ENCODE measurements at places on chromosomes 3 and 15.

DNA sequence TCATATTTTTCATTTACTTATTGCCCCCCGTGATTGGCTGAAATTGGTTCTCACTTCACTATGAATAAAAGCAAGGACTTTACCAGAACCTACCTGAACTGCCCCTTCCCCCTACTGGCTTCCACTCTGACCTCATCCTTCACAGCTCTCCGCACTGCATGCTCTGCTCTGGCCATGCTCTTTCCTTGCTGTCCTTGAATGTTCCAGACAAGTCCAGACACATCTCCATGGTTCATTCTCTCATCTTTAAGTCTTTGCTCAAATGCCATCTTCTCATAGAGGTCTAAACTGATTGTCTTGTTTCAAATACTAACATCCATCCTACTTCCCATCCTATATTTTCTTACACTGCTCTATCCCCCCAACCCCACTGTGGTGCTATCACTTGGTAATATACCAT lies 129.4 kb downstream of the CHST2 start:
- no peak for DNase-seq

DNA sequence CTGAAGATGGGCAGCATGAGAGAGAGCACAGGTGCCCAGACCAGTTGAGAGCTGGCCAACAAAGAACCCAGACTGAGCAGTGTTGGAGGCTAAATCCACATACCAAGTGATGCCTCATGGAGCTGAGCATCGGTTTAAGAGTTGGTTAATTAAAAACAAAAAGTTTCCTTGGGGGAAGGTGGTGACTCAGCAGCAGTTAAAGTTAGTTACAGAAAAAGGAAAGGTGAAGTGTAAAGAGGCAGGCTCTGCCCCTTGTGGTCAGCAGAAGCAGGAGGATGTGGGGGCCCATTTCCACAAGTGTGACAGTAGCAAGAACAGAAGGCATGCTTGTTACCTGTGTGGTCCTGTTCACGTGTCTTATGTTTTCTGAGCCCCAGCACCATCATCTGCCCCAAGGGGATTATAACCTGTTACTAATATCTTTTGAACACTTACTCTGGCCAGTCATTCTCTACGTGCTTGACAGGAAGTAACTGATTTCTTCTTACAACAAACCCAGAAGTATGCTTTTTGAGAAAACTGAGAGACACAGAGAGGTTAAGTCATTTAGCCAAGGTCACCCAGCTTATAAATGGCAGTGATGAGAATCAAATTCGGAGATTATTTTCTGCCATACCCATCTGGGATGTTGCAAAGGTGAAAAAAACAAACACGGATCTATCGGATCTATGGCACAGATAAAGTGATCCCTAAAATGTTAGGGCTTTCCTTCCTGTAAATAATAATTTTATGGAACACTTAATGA lies 91.0 kb downstream of the EPHB1 start:
- no peak for DNase-seq

DNA sequence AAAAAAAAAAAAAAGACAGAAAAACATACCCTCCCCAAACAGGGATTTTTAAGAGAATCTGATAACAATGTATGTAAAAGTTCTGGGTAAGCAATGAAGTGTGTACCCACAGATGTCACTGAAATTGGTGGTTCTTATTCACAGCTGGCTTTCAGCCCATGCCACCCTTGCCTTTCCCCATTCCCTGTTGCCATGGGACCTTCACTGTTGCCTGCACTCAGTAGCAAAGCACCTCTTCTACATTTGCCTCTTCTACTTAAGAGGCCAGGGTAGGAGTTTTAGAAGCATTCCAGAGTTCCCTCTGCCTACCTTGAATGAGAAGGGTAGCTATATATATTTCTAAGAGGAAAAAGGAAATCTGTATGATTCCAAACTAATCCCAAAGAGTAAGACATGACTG lies 57.4 kb downstream of the FMN1 start:
- DNase-seq: no peak

DNA sequence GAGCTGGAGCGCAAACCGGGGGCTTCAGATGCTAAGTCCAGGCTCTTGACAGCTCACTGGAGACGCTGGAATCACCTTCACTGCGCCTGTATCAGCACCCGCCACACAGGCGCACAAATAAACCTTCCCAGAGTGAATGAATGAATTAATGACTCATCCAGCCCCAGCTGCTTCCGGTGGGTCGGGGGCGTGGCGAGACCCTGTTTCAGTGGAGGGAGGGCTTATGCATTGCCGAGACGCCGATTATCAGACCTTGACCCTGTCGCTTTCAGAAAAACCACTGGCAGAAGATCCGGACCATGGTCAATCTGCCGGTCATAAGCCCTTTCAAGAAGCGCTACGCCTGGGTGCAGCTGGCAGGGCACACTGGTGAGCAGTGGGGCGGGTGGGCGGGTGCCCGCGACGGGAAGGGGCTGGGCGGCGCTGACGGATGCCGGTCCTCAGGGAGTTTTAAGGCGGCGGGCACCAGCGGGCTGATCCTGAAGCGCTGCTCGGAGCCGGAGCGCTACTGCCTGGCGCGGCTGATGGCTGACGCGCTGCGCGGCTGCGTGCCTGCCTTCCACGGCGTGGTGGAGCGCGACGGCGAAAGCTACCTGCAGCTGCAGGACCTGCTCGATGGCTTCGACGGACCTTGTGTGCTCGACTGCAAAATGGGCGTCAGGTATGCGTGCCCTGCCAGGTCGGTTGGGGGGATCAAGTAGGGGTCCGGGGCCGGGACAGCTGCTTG lies 7.7 kb downstream of the ITPKA start:
- DNase-seq: no peak

- no peak for DNase-seq
These were observed 31.6 kb upstream of the TIMP4 start for GRCh38 chr3:12190221-12190807.

- DNase-seq: no peak
These were observed 8.6 kb downstream of the MAP3K13 start for GRCh38 chr3:185371306-185372074.

- no peak for DNase-seq
These were observed 127.4 kb downstream of the TIGIT start for GRCh38 chr3:114421204-114421603.

All from choroid plexus epithelial cell (primary cell).